ENCODE measurements at places on chromosomes 3 and 15.
A peak's percentile ranks its signal among the peaks of the same experiment; 100 is the strongest.

GRCh38 chr3:157282261-157283191 is 122.6 kb upstream of the CCNL1 start:
- no peak for DNase-seq

GRCh38 chr3:141618938-141619337 is 119.2 kb upstream of the RNF7 start:
- no peak for DNase-seq

GRCh38 chr3:70053293-70053692 is 53.8 kb downstream of the SAMMSON start:
- no peak for DNase-seq

DNA sequence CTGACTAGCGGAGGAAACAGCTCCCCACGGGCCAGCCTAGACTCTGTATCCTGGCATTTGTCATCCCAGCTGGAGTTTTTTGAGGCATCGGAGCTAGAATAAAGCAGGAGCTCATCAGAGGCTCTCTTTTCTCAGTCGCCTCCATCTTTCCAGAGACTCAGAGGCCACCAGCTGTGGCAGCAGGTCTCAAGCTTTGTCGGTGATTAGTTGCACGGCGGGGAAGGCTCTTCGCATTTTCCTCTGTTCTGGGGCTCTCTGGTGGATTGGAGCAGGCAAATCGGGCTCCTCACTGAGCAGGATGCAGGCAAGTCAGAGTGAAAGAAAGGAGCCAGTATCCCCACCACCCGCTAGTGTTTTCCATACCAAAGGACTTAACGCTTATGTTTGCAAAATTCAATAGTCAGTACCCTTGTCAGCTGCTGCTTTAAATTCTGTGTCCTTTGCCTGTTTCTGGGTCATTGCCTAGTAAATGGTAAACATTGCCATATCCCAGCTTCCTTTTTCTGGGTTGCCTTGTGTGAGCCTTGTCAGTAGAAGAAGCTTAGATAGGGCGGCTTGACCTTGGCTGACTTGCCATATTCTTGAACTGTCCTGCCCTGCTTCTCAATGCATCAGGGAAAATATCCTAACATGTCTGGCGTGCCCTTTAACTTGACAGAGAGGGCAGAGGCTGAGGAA is 127.1 kb downstream of the PTPRG start:
- peak; percentile 43 for DNase-seq

GRCh38 chr3:146044046-146044445 is 116.9 kb downstream of the PLOD2 start:
- DNase-seq: no peak

DNA sequence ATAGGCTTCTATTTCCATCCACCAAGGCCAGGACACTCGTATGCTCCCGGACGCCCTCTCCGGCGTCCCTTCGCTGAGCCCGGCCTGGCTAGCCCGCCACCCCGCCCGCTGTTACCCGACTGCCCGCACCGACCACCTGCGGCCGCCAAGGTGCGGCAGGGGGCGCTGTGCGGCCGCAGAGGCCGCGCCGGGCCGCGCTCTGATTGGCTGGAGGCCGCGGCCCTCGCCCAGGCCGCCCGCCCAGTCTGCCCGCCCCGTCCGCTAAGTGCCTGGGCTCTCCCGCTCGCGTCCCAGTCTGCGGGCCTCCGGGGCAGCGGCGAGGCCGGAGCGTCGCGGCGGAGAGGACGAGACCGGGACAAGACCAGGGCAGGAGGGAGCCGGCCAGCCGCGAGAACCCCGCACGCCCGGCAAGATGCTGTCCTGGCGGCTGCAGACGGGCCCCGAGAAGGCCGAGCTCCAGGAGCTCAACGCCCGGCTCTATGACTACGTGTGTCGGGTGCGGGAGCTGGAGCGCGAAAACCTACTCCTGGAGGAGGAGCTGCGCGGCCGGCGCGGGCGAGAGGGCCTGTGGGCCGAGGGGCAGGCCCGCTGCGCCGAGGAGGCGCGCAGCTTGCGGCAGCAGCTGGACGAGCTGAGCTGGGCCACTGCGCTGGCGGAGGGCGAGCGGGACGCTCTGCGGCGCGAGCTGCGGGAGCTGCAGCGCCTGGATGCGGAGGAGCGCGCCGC is at the start of gene SYNM:
SYNM (plus strand) TSS at position 293 of the 726 bp plus-strand sequence; CDS start at position 413, 120 bp downstream.
- DNase-seq: peak; percentile 77

GRCh38 chr3:48621461-48621869 is at the start of gene TMEM89:
TMEM89 (minus strand) TSS chr3:48621769; CDS start chr3:48621756, 13 bp downstream.
- DNase-seq: no peak

DNA sequence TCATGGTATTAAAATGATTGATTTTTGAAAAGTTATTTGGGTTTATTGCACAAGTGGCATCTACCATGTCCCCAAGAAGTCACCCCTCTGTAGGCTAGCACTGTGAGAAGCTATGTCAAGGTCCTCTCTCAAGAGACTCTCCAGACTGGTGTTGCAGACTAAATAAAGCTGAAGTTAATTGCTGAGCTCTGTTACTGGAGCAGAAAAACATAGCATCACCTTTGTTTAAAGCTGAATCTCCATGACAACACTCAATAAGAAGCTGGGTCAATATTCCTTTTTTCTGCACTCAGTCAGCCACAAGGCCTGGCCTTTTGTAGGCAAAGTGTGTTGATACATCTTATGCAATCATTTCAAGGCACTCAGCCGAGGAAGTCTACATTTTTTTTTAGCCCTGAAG is 806.6 kb upstream of the LMCD1 start:
- DNase-seq: no peak

DNA sequence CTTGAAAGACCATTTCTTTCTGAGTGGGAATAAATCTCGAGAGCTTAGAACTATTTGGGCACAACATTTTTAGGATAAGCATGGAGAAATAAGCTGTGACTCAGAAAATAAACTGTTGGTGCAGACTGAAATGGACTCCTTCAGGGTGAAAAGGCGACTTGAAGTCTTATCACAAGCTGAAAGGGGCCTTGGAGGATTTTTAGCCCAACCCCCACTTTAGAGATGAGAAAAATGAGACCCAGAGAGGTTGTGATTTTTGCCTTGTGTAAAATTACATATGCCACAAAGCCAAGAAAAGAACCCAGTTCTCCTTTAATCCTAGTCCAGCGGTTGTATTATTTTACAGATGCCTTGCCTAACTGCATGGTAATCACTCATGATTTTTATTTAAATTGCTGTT is 1.5 kb downstream of the ATP1B3 start:
- peak; percentile 83 for DNase-seq

- DNase-seq: peak; percentile 32
Measured at GRCh38 chr3:151265866-151266265, 12.5 kb downstream of the P2RY14 start.

- DNase-seq: no peak
Measured at GRCh38 chr3:86618706-86619105, 372.2 kb downstream of the VGLL3 start.

DNA sequence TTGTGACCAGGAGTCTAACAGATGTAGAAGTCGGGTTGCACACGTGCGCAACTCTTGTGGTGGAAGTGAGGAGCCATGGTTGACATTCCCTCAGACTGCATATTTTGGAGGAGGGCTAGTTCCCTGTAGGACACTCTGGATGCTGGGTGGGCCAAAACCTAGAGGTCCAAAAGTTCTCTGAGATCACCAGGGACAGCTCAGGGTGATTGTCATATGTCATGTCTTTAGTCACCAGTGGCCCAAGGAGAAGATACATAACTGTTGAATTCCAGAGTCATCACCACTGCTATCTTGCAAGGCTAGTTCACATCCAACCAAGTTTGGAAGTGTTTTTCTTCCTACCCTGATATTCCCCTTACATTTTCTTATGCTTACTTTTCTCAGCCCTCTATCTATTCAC is 95.2 kb upstream of the C3orf80 start:
- DNase-seq: no peak

GRCh38 chr3:25281732-25282126 is 146.3 kb upstream of the RARB start:
- no peak for DNase-seq

DNA sequence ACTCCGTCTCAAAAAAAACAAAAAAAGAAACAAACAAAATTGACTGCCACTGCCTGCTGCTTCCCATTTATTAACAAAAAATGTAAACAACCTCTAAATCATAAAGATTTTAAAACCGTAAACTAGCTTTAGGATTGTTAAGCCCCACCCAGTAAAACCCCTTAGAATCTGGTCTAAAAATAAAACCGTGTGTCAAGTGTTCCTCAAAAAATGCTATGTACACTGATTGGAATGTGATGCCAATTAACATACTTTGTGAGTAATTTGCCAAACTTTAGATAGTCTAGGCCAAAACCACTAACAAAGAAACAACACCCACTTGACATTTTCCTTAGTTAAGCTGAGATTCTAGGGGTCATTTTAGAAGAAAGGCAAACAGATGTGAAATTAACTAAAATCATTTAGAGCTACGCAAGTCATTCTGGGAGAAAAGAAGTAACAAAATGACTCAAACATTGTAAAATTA is 5.3 kb downstream of the RAF1 start:
- DNase-seq: no peak

GRCh38 chr15:69031013-69032001 is 16.8 kb downstream of the NOX5 start:
- peak; percentile 77 for DNase-seq

- DNase-seq: no peak
Measured at GRCh38 chr3:69065318-69065964, 13.3 kb upstream of the TMF1 start.

- no peak for DNase-seq
Measured at GRCh38 chr15:43316016-43316970, 14.1 kb downstream of the LCMT2 start.

DNA sequence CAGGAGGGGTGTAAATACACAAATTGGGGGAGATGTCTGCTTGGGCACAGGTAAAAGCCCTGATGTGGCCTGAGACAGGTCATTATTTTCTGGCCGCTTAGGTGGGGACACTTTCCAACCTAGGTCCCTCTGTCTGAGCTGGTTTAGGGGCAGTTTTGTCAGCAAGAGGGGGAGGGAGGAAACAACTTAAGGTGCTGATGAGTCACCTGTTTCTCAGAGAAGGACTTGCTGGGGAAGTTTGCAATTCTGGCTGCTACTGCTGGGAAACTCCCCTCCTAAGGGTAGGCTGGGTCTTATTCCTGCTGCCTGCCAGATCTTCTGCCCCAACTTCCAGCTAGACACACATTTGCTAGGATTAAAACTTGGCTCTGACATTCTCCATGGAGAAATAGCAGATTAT is 4.8 kb upstream of the RHOV start:
- DNase-seq: no peak

DNA sequence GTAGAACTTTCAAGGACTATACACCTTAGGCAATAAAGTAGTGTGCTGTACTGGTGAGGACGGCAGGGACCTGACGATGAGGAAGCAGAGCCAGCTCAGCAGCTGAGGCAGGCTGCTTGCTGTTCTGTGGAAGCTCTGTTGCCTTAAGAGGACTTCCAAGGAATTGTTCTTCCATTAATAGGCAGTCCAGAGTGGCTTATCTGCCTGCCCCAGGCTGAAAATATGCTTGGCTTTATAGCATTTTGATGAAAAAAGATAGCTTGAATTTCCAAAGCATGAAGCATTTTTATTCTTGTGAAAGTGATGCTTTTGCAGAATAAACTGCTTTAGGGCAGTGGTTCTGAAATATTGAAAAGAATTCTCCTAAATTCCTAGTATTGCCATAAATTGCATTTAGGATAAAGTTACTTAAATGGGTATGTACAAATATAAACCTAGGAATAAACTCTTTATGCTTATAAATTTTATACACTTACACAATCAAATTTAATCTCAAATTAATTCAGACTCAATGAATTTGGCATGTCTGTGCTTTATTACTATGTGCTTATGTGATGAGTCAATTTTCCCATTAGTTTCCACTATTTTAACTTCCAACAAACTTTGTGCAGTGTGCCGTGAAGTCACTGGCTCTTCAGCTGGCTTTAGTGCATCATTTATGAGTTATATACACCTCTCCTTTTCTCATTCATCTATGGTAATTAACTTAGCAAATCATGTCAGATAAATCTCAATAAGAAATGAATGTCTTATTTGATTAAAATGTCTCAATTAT is 231.0 kb upstream of the RASGRP1 start:
- DNase-seq: no peak

GRCh38 chr15:70775160-70775559 is 11.8 kb upstream of the UACA start:
- no peak for DNase-seq

GRCh38 chr3:193984876-193985275 is 151.1 kb upstream of the HES1 start:
- DNase-seq: no peak

GRCh38 chr3:71973274-71974030 is 188.5 kb upstream of the PROK2 start:
- DNase-seq: no peak

- DNase-seq: no peak
Measured at GRCh38 chr15:65631503-65631902, 9.8 kb downstream of the SLC24A1 start.

DNA sequence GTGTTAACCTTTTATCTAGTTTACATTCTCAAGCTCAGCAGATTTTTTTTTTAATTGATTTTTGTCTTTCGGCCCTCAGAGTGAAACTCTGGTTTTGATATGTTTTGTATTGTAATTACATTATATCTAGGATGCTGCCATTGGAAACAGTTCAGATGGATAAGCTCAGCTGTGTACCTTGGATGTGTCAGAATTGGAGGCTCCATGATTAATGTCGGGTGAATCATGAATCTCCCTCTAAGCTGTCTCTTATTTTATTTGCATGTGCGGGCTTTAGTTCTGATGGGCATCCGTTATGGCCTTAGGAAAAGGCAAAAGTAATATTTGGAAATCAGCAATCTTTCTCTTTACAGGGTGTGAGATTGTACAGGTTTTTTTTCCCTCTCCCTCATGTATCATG is 4.2 kb downstream of the PTPRG start:
- DNase-seq: no peak

GRCh38 chr15:73328981-73329380 is 39.8 kb downstream of the HCN4 start:
- no peak for DNase-seq
